Left hindlimb (tissue), 1 donor: ENCODE measurements at places on chromosomes 3 and 15.

DNA sequence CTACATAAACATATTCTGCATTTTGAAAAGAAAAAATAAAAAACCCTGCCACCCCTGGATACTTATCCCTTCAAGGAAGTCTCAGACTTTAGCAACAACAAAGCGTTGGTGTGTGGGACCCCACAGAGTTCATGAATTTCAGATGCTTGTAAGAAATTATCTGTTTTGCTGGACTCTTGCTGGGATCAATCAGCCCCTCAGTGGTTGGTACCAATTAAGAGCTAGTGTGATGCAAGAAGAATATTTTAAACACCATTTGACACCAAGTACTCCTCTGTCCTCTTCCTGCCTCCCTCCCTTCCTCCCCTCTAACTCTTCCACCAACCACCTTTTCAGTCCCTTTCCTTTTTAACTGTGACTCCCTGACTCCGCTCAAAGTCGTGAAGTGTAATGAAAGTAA, 51.5 kb downstream of the SST start:
- no peak for DNase-seq

DNA sequence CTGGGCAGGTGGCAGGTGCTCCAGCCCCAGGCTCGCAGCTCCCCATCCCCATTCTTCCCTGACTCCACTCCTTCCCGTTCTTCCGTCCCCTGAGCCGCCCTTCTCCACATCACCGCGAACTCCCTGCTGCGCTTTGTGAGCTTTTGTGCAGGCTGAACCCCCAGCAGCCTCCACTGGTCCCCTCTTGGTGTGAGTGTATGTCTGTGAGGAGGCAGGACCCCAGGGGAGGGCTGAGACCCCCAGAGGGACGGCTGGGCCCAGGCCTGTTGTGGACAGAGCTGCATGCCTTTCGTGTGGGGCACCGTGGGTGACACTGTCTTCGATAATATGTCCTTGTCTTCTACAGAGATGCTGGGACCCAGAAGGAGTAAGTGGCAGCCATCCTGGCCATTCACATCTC, 7.3 kb upstream of the ITIH3 start:
- no peak for DNase-seq

- DNase-seq = peak; percentile 8
Measured at GRCh38 chr3:194294895-194295214, 56.3 kb downstream of the CPN2 start.

- DNase-seq = no peak
Measured at GRCh38 chr3:140499114-140499757, 178.6 kb upstream of the TRIM42 start.

- DNase-seq = no peak
Measured at GRCh38 chr15:55700876-55701275, 42.1 kb downstream of the PRTG start.

GRCh38 chr3:100043271-100043670, 71.0 kb downstream of the FILIP1L start:
- no peak for DNase-seq

DNA sequence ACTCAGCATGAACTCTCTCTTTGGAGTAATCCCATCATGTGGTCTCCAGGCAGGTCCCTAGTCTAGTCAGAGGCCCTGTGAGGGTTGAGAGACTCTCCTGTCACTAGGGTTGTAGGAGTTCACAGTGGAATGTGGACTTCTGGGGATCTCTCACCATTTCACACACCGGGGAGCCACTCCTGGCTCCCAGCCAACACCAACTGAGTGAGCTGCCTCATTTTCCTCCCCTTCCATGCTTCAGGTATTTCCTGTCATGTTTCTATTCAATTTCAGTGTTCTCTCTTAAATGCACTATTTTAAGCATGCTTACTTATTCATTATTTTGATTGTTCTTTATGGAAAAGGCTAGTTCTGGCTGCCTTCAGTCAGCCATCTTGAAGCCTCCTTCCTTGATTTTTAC, 467.5 kb upstream of the ARL6 start:
- no peak for DNase-seq

GRCh38 chr3:162134571-162134970, 638.0 kb downstream of the OTOL1 start:
- DNase-seq = no peak

- DNase-seq = peak; percentile 46
Measured at GRCh38 chr3:26668171-26668570, 45.6 kb downstream of the LRRC3B start.

DNA sequence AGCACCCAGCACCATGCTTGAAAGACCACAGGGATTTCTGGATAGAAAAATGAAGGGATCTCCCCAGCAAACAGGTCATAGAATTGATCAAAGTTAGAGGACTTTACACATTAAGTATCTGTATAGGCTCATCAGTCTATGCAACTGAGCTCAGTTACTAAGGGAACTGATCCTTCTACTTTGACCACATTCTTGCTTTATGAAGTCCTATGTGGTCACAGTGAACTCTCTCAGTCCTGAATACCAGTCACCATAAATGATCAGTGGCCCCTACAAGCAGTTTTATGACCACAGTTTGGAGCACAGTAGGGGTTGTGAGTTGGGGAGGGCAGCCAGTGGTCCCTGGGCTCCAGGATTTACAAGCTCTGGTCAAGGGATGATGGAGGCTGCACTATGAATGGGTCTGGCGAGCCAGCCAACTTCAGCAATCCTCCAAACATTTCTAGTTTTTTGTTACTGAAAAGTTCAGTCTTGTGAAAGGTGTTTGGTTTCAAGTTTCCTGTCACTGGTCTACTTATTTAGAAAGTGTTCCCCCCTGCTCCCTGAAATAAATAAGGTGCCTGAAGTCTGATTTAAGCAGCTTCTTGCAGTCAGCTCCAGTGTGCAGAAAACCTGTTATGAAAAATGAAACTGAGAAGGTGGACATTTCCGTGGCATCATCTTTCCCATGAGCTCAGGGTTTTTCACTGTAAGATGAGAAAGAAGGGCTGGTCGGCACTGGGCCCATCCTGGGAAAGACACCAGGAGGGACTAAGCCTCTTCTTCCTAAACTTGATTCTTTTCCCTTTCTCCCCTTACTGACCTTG, 75.5 kb downstream of the DAPK2 start:
- no peak for DNase-seq

GRCh38 chr3:72791161-72791560, 57.1 kb downstream of the SHQ1 start:
- DNase-seq = no peak

- no peak for DNase-seq
Measured at GRCh38 chr3:194148383-194148782, 12.4 kb downstream of the HES1 start.

DNA sequence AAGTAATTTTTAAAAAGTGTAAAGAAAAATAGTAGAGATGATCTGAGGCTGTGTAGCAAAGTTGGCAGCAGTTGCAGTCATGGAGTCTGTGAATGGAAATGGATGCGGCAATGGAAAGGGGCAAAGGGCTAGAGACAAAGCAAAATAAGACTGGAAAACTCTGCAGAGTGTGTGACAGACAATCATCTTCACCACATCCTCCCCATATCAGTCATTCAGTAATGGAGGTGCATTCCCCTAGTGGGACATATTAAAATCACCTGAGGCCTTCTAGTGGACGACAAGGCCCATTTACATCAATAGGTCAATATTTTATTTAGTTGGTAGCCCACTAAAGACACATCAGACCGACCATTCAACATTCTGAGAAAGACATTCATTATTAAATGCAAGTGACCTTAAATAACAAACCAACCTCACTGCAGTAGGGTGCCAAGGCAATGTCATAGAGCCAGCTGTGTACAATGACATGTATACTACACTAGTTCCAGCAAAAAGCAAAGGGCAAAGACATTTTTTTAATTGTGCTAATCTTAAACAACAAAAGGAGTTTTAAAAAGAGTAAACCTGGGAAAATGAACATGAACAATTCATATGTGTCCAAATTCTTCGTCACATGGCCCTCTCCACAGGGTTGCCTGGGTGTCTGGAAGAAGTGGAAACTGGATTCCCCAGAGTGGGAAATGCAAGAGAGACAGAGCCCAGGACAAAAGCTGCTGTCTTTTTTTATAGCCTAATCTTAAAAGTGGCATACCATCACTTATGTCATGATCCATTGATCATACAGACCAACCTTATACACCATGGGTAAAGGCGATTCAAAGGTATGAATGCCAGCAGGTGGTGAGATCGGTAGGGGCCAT, 15.6 kb upstream of the RAP2B start:
- no peak for DNase-seq

GRCh38 chr3:161508852-161509477, 12.4 kb downstream of the OTOL1 start:
- no peak for DNase-seq

DNA sequence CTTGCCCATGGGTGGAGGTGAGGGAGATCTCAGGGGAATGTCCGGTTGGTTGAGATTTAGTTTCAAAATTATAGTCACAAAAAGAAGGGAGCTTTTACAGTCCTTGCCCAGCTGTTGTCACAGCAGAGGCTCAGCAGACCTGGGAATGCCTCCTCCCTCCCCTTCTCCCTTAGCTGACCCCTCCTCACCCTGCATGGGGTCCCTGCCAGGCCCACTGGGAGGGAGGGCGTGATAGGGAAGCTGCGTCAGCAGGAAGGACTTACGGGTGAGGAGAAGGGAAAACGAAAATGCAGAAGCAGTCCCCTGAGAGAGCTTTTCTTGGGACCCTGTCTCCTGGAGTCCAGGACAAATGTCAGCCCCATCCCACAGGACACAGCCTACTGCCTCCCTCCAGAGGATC, 18.9 kb downstream of the SCN5A start:
- DNase-seq = no peak

DNA sequence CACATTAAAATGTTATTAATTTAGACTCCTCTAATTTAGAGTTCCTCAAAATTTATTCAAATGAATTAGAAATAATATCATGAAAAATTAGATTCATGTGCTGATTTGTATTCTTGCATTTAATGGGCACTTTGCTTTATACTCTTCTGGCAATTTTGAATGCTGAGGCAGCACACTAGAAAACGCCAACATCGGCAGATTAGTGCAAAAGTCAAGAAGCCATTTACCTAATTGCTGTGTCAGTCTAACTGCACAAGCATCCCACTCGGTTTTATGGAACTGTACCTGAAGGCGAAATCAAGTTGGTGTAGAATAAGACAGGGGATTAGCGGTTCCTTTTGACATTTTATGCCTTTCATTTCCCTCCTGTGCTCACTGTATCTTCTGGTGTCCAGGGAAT, 382.0 kb downstream of the ROBO2 start:
- DNase-seq = no peak

GRCh38 chr15:58988006-58988785, 733 bp downstream of the RNF111 start:
- DNase-seq = no peak

DNA sequence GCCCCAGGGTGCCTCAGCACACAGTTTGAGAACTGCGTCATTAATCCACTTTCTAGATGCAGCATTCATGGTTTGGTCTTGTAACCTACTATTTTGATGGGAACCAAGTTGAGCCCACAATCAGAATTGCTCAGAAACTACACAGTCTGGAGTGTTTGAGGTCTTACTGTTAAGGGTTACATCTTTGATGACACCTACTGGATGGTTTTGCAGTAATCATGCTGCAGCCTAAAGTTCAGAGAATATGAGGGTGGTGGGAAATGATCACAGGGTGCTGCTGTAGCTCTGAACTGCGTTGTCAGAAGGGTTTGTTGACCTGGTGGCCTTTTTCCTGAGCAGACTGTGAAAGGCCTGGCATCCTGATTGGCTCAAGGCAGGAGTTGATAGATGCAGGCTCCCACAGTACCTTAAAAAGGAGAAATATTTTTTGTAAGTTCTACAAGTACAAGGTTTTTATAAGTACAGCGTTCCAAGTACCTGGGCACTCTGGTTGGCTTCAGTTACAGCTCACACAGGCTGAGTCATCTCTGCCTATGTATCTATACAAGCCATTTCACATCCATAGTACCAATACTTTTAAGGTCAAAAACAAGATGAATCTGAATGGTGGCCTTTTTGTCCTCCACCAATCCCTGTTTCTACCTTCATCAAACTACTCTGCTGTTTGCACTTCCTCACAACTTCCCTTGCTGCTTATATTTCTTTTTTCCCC, 60.5 kb upstream of the ACKR4 start:
- DNase-seq = no peak

GRCh38 chr3:30098653-30099455, 507.5 kb upstream of the TGFBR2 start:
- no peak for DNase-seq

- DNase-seq = no peak
Measured at GRCh38 chr3:71202848-71203533, 380.5 kb downstream of the FOXP1 start.

DNA sequence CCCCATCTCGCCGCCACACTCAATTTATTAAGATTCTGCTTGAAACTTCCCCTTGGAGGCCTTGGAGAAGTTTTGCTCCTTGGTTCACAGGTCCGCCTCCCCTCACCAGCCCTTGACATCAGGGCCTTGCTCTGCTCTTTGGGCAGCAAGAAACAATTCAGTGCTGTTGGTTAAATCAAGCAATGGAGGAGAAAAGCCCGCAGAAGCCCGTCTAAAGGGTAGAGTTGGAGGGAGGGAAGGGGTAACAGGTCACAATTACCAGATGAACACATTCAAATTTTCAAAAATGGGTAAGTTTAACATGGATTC, 429 bp downstream of the PARP9 start:
- no peak for DNase-seq

DNA sequence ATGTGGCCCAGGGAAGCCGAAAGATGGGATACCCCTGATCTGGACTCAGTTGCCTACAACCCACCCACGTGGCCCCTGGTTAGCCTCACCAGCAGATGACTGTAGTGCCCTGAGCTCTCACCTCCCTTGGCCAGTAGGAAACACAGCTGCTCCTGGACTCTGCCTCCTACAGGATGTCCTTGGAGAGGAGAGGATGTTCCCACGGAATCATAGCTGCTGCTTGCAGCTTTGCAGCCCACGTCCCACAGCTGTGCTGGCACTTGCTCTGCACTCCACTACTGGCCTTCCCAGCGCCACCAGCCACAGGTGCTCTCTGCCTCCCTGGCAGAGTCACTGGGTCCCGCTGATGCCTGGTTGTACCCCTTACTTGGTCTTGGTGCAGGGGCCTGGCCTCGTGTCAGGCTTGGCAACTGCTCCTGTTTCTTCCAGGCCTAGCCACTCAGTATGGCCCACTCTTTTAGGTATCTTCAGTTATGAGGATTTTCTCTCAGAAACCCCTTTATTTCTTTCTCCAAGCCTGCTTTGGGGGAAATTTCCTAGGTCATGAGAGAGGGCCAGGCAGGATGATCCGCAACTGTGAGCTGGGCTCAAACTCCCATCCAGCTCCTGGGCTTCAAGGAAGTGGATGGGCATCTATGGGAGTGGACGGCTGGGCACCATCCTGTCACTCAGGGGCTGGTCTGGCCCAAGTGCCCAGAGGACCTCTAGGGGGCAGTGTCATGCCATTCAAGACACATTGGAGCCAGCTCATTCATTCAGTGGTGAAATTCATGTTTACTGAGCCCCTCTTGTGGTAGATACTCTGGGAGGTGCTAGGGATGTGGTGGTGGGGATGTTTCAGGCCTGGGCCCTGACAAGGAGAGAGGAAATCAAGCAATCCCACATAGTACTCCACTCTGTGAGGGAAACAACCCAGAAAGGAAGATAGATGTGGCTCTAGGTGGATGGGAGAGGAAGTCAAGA, 16.2 kb upstream of the VILL start:
- peak; percentile 69 for DNase-seq

GRCh38 chr3:49362561-49362960, 4.4 kb upstream of the GPX1 start:
- no peak for DNase-seq

- DNase-seq = no peak
Measured at GRCh38 chr15:48680841-48681240, 35.3 kb upstream of the FBN1 start.
